ENCODE measurements at places on chromosomes 1 and 21.

DNA sequence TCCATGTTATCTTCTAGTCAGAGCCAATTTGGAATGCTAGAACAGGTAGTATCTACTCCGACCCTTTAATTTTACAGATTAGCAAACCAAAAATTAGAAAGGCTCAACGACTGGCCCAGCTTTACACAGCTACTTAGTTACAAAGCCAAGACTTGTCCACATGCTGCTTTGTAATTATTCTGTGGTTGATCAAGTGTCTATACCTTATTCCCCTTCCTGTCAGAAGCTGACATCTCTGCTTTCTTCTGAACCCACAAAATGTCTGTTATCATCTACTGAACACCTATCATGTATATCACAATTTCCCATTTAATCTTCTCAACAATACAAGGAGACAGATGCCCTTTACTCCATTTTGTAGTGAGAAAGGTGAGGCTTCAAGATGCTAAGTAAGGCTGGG, 15.6 kb downstream of the TGFBR3 start:
- DNase-seq, result no peak

GRCh38 chr1:178528953-178529335, 16.0 kb downstream of the TEX35 start:
- DNase-seq, result no peak

DNA sequence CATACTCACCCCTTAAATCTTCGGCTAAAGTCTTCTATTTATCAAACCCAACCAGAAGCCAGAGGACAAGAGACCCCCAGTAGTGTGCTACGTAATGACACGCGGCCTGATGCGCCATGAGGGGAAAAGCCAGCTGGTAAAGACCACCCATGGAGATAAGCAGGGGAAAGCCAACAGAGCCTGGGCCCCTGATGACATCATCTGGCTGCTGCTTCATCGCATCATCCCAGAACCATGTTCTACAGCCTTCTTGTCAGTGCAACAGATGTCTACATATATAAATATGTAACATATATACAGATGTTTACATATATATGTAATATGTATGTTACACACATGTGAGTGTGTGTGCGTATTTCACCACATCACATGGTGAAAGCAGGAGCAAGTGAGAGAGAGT, 81.7 kb upstream of the VANGL1 start:
- DNase-seq, result no peak

DNA sequence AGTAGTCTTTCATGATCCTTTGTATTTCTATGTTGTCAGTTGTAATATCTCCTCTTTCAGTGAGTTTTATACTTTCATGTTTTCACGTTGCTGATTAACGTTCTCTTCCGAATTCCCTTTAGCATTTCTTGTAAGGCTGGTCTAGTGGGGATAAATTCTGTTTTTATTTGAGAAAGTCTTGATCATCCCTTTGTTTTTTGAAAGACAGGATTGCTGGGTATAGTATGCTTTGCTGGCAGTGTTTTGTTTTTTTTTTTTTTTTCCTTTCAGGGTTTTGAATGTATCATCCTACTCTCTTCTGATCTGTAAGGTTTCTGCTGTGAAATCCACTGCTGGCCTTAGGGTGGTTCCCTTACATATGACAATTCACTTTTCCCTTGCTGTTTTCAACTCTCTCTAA, 74.4 kb downstream of the SCMH1 start:
- no peak for DNase-seq

GRCh38 chr1:61914823-61915482, 172.7 kb downstream of the PATJ start:
- no peak for DNase-seq

DNA sequence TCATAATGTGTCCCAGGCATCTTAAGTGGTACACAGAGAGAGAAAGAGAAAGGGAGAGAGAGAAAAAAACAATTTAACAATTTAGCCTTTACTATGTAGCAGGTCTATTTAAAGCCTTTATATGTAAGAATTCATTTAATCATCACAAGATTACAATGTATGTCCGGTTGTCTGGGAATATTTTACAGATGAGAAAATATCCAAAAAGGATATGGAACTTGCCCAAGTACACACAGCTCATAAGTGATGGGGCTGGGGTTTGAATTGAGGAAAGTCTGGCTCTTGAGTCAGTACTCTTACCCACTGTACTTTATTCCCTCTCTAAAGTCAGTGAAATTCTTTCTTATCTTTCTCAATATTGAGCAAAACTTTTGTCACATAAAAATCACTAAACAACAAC, 104.6 kb downstream of the LYPLAL1 start:
- DNase-seq, result no peak

- no peak for DNase-seq
Measured at GRCh38 chr1:33903210-33903589, 39.3 kb downstream of the HMGB4 start.

DNA sequence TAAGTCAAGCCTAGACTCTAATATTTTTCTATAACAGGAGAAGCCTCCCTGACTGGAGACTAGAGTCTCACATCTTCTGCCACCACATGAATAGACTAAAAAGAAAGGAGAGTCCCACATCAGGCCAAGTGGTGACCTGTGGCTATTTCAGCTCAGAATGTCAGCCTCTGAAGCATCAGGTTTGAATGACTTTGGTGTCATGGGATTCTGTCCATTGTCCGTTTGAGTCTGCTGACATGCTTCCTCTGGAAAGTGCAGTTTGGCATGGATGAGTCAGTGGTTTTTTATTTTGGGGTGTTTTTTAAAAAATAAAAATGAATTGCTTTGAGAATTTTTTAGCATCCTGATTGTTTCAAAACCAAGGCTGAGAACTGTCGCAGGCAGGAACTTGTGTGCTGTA, 19.5 kb downstream of the DYRK3 start:
- DNase-seq, result no peak

DNA sequence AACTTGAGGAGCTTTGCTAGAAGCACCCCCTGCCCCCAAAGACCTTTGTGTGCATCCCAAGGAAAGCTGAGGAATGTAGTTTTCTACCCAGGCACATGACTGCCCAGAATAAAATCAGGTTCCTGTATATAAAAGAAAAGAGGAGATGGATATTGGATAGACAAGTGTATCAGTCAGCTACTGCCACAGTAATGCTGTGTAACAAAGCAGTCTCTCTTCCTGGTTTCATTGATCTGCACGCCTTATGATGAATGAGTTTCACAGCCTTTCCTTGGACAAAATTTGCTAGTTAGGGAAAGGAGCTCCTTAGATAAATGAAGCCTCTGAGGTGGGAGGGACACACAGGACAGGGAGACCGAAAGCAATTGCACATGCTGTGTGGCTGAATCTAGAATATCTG, 108.9 kb downstream of the TAS1R2 start:
- no peak for DNase-seq

DNA sequence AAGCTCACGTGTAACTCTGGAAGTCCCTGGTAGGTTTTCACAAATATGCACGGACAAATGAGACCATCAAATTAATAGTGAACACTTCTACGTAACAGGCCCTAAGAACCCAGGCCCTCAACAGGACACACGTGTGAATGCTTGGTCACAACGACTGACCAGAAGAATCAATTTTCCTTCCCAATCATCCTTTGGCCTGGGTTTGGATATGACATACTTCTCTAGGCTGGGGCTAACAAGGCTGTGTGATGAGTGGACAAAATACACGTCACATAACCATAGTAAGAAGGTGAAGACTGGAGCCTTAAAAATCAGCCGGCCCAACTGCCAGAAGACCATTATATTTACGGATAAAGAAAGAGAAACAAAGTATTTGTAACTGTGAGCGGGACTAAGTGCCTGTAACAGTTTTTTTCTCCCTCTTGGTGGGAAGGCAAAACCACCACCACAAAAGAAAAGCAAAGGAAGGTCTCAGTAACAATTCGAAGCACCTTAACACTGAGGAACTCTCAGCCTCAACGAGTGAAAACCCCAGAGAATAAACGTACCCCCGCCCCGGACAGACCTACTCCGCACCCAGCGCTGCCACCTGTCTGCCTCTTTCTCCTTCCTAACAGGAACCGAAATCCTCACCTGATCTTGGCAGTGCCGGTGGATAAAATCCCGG, 450 bp downstream of the SDE2 start:
- DNase-seq, result no peak

GRCh38 chr1:157034137-157034800, 11.3 kb downstream of the ARHGEF11 start:
- no peak for DNase-seq

- no peak for DNase-seq
Measured at GRCh38 chr1:44405798-44406736, 1.0 kb downstream of the RNF220 start.

DNA sequence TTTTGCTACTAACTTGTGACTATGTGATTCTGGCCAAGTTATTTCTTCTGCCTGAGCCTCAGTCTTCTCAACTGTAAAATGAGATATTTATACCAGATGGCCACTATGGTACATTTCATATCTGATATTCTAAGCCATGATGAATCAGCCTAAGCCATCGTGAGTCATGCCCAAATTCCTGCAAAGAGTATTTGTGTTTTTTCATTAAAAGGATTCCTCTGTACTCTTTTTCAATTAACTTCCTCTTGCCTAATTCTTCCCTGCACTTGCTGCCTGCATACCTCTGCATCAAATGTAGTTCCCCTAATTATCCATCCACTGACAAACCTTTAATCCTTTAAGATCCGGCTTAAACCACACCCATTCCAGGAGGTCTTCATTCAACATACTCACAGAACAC, 575.1 kb upstream of the BEND5 start:
- no peak for DNase-seq

DNA sequence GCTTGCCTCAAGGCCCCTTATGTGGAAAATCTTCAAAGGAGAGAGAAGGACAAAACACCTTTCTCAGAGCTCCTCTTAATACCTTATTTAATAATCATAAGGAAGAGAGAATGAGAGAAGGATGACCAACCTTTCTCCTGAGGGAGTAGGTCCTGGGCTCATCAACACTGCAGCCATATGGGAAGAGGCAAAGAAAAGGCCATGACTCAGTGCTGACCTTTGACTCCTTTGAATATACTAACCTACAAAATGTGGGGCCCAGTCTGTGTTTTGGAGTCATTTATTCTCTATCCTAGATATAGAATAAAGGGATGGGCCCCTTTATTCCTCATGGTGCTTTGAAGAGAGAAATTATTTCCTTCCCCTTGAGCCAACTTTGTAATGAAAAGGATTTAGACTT, 38.3 kb downstream of the CAMSAP2 start:
- no peak for DNase-seq

DNA sequence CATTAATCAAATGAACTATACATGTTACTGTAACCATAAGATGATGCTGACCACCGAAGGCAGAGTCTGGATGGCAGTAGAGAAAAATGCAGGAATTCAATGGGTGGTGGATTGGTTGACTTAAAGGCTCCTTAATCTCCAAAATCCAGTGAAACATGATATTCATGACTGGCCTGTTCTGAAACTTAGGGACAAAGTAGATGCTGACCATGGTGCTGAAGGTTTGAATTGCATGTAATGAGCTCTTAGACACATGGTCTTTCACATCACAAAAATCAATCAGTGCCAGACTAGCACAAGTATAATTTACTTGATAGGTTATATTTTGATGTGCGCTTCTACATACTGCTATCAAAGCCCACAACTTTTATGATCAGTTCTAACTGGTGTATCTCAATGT, 30.9 kb upstream of the NTMT2 start:
- no peak for DNase-seq

DNA sequence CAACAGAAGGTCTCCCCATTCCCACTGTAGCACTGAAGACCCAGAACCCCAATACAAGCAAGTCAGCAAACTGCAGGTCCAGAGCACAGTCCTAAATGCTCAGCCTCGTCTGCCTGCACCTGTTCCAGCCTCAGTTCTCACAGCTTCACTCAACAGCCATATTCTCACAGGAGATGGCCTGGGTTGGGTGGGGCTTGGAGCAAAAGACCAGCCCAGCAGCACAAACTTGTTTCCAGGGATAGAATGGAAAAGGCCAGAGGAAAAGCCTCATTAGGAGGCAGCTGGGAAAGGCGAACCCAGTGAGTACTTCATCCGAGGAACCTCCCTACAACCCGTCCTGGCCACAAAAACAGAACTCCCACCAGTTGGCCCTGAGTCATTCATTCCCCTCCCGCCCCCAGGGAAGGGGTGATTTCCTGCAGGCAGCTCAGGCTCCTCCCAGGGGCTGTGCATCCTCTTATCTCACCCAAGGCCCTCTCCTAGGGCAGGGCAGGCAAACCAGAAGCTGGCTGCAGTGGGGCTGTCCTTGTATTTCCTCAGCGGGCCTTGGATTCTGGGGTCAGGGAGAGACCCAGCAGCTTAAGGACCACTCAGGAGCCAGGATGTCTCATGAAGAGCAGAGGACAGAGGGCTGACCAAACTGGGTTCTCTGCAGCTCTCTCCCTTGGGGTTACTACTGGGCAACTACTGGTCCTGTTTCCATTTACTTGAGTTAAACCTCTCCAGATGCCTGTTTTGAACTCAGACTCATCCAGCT, 7.4 kb upstream of the MPL start:
- no peak for DNase-seq

DNA sequence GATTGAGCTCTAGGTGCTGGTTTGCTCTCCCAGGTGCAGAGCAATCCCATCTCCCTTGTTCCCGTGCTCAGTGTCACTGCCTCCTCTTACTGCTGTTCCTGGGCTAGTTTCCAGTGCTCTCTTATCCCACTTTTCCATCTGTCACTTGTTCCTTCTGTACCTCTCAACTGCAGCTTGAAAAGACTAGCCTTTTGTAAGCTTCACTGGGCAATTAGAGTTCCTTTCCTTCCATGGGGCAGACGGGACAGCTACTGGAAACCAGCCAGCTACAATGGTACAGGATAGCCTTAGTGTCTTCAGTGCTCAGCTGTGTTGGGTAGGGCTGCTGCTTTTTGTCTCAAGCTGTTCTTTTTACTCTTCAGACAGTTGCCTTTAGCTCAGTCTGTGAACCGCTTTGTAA, 31.6 kb downstream of the AGT start:
- no peak for DNase-seq

- DNase-seq, result no peak
Measured at GRCh38 chr1:29602203-29602602, 365.9 kb downstream of the PTPRU start.

GRCh38 chr1:46118856-46119255, 13.6 kb downstream of the PIK3R3 start:
- DNase-seq, result no peak

DNA sequence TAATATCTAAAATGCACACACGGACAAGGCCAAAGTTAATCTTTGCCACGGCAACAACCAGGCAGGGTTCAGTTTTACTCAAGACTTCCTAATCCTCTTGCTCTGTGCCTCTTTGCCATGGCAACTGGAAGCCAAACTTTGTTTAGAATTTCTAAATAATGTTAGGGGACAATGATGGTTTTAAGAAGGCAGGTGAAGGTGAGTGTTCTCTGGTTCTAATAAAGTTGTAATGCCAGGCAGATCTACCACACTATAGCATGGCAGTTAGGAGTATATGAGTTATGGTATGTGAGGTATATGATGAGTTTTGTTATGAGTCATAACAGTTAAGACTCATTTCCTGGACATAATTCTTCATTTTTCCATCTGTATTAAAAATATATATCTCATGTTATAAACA, 2.7 kb downstream of the PTPRC start:
- no peak for DNase-seq

All from colonic mucosa (tissue), 4 donors.